ENCODE measurements at places on chromosomes 13 and 19.

- no peak for DNase-seq
Measured at GRCh38 chr13:102402290-102402689, 442 bp upstream of the FGF14 start.

GRCh38 chr13:46641274-46642081, 88.5 kb downstream of the LRCH1 start:
- no peak for DNase-seq

- no peak for DNase-seq
Measured at GRCh38 chr13:59012731-59013130, 1151.0 kb downstream of the DIAPH3 start.

DNA sequence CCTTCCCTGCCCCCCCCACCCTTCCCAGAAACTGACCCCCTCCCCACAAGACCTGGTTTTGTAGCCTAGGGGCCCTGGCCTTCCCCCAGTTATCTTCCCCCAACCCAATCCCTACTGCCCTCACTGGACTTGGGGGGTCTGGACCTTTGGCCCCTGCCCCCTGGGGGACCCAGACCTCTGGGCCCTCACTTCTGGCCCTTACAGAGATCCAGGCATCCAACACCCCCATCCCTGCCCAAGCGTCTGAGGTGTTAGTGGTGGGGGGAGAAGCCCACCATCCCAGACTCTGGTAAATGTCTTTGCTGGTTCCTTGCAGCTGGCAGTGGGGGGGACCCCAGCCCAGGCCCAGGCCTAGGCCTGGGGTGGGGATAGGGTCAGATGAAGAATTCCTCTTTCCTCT, 3.5 kb upstream of the ZNF428 start:
- DNase-seq, result no peak

DNA sequence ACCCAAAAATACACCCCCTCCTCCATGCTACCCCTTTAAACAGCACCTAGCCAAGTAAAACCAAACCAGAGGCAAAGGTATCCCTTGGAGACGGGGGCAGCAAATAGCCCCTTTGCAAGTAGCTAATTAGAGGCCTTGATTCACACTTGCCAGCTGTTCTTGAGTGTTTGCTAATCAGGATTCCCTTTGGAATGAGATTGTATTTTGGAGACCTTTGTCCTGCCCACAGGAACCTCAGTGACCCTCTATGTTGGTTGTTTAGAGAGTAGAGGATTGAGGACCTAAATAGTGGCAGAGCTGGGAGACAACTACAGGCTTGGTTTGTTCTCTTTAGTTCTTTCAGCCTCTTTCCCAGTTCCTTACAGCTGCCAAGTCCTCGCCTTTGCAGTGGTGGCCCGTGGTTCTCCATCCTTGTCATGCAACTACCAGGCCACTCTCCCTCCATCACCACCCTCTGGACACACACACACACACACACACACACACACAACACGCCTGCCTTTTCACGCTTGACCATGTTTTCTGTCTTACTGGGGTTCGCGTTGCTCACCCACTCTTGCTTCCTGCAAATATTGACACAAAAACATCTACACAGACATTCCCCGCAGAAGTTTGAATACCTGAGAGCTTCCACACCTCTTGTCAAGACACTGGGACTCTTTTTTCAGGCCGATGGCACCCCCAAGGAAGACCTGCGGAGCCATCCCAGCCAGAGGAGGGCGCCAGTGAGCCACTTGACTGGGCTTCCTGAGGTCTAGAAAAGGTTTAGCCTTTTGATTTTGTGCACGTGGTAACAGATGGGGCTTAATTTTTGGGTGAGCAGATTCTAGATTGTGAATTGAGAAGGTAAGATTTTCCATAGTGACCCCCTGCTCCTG, 80.0 kb upstream of the GPR183 start:
- peak; percentile 74 for DNase-seq

GRCh38 chr13:45564133-45564776, 51.3 kb downstream of the ERICH6B start:
- no peak for DNase-seq

DNA sequence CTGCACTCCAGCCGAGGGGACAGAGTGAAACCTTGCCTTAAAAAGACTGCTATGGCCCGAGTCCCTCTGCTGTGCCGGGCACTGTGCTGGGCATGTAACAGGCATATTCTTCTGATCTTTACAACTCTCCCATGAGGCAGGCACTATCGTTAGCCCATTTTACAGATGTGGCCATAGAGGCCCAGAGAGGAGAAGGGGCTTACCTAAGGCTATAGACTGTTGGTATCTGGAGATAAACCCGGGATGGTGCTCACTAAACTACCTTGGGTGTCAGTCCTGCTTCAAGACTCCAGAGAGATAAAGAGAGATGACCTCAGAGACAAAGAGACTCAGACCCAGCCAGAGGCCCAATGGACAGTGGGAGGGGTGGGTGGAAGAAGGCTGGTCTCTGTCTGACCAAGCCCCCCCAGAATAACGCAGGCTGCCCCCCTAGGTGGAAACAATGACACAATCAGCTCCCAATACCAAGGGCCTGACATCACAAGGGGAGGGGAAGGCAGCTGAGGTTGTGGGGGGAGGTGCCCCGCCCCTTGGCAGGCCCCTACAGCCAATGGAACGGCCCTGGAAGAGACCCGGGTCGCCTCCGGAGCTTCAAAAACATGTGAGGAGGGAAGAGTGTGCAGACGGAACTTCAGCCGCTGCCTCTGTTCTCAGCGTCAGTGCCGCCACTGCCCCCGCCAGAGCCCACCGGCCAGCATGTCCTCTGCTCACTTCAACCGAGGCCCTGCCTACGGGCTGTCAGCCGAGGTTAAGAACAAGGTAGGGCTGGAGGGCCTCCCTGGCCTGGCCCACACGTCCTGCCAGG, at the start of gene CNN1:
TSS of gene CNN1 (plus strand) at position 620 of the 805 bp plus-strand sequence. CDS start at position 697, 77 bp downstream.
- no peak for DNase-seq

GRCh38 chr13:101845245-101846020, 393.0 kb downstream of the ITGBL1 start:
- DNase-seq, result no peak

DNA sequence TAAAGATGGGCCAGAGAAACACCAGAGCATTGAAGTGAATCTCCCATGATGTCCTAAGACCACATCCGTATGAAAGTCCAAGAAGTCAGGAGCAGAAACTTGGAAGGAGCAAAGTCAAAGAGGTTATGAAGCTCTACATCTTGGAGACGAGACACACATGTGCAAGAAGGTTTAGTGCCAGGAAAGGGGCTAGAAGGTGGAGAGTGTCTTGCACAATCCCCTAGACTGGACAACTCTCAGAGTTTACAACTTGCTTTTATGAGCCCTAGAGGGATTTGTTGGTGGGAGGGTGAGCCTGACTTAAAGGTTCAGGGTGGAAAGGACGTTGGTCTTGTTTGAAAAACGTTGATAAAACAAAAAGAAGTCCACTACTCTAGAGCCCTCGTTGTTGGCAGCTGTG, 150.6 kb downstream of the GPC6 start:
- DNase-seq, result no peak

- DNase-seq, result no peak
Measured at GRCh38 chr13:38417727-38418126, 68.1 kb downstream of the UFM1 start.

GRCh38 chr19:42272989-42273406, 3.9 kb downstream of the CIC start:
- DNase-seq, result no peak

DNA sequence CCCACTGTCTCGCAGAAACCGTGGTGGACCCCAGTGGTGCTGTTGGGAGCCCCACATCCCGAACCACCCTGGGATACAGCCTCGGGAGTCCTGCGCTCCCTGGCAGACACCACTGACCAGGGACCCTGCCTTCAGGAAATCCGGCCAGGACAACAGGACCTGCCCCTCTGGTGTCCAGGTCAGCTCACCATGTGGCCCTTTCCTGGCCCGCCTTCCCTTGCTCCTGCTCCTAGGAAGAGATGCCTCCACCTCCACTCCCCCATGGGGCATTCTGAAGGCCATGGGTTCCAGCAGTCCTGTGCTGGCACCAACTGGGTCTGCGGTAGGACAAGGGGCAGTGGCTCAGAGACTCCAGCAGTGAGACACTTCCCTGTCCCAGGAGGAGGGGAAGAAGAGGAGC, 22.5 kb upstream of the SLC7A10 start:
- no peak for DNase-seq

DNA sequence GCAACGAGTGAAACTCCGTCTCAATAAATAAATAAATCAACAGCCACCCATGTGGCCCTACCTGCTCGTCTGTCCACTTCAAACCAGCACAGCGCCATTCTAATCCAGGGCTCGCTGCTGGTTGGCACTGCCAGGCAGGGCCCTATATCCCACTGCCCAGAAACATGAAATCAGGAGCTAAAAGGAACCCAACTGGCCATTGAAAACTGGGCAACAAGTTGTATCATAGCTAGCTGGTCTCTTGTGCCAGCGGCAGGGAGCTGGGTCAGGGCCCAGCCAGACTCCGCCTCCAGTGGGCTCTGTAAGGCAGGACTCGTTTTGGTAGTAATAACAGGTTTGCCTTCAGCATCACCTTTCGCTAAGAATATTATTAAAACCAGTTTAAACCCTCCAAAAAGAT, 39.3 kb downstream of the GGACT start:
- DNase-seq, result no peak

DNA sequence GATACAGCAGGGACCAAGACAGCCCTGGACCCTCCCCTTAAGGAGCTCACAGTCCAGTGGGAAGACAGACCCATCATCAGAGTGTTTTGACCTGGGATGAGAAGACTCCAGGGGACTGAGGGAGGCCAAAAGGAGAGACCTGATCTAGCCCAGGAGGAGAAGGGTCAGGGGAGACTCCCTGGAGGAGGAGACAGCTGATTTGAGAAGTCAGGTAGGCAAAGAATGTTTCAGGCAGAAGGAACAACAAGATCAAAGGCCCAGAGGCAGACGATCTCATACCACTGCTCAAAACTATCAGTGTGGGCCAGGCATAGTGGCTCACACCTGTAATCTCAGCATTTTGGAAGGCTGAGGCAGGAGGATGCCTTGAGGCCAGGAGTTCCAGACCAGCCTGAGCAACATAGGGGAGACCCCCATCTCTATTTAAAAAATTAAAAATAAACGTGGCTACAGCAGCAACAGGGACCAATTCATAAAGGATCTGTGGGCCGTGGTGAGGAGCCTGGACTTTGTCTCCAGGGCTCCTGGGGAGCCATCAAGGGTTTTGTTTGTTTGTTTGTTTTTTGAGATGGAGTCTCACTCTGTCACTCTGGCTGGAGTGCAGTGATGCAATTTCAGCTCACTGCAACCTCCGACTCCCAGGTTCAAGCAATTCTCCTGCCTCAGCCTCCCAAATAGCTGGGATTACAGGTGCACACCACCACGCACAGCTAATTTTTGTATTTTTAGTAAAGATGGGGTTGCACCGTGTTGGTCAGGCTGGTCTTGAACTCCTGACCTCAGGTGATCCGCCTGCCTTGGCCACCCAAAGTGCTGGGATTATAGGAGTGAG, 2.2 kb upstream of the COX6B1 start:
- no peak for DNase-seq

DNA sequence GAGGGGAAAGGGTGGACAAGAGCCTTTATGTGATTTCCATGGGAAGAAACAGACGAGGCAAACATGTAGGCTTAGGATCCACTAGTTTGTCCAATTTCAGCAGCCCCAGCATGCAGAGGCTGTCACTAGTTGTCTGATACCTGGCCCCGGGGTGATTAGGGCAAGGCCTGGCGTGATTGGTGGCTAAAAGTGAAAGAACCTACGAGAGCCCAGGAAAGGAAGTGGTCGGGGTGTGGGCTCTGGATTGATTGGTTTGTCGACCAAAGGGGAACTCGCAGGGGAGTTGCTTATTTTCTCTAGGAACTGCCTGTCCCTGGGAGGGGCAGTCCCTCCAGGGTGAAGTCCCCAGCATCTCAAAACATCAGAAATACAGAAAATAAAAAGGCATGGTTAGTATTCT, 64.2 kb upstream of the UQCRFS1 start:
- DNase-seq, result peak; percentile 14

DNA sequence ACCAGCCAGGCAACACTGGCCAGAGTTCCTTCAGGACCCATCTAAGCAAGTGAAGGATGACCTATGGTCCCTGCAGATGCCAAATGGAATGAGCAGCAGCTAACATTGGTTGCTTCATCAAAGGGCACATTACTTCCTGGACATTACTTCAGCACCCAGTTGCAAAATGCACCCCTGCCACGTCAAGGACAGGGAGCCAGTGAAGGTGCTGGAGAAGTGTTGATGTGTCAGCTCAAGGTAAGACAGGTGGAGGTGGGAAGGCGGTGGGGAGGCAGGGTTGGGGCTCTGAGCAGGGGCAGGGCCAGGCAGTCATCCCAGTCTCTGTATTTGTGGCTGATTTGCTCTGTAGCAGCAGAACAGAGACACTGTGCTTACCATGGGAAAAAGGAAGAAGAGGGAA, 14.6 kb downstream of the CSNK1A1L start:
- DNase-seq, result no peak

DNA sequence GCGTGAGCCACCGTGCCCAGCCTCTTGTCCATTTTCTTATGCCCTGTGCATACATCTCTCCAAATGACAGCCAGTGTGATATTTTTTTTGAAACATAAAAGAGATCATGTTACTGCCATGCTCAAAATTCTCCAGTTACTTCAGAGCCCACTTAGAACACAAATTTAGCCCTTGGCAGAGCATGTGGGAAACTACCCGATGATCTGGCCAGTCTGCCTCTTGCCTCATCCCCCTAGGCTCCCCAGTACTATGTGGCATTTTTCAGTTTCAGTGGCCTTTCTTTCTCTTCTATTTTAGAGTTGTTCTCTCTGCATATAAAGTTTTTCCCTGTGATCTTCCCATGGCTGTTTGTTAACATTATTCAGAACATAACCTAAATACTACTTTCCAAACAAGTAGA, 323.0 kb downstream of the GPC5 start:
- no peak for DNase-seq

- DNase-seq, result no peak
Measured at GRCh38 chr19:17289489-17289888, 7.8 kb downstream of the ANKLE1 start.

DNA sequence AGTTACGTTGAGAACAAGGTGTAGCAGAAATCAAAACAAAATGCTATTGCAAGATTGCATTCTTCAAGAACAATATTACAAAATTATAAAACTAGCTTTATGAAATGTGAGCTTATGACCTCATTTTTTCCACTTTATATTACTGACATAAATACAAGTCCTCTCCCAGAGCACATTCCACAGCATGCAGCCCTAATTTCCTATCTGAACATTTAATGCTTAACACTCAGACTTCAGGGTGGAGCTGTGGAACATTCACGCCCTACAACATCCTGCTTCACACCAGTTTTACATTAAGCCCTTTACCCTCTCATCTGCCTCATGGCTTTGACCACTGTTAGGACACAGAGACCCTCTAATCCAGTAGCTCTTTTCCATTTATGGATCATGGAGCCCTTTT, 65.5 kb downstream of the EPSTI1 start:
- DNase-seq, result no peak

GRCh38 chr19:18737954-18738351, 53.2 kb downstream of the COMP start:
- no peak for DNase-seq

All from stimulated activated CD4-positive, alpha-beta T cell treated with anti-CD3 and anti-CD28 coated beads, TNF-alpha, amount 100 ng/mL, for 24 hours (primary cell).